NT2/D1 (cell line): ENCODE measurements at places on chromosomes 1 and 21.

- DNase-seq, result peak; percentile 87
Measured at GRCh38 chr1:62962901-62963776, 179.2 kb downstream of the ATG4C start.

- no peak for DNase-seq
Measured at GRCh38 chr1:229434005-229434640, at the start of gene ACTA1. ACTA1 (minus strand) TSS chr1:229434094; CDS start chr1:229433115, 979 bp downstream.

DNA sequence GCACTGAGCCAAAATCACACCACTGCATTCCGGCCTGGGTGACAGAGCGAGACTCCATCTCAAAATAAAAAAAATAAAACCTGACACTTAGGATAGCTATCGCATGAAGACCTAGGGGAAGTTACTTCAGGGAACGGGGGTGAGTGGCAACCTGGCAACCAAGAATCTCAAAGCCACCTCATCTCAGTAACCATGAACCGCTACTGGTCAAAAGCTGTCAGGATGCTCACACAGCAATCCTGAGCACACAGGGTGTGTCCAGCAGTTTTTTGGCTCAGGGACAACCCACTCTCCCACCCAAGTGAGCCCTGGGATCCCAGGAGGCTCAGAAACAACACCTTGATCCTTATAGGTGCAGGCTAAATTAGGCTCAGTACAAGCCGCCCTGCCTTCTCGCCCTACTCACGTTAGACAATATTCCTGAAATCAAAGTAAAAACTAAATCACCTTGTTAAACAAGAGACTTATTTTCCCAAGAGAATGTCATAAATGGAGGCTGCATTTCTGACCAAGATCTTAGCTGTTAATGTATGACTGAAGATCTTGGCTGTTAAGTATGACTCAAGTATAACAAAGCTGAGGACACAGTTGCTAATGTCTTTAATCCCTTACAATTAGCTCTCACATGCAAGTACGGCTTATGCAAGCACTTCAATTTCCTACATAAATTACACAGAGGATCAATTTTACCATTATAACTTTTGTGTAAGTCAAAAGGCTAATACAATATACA lies 48.3 kb upstream of the NADK start:
- no peak for DNase-seq

- no peak for DNase-seq
Measured at GRCh38 chr1:100359139-100359538, 6.8 kb downstream of the CDC14A start.

GRCh38 chr1:186623551-186623950 lies 56.7 kb downstream of the PTGS2 start:
- no peak for DNase-seq

DNA sequence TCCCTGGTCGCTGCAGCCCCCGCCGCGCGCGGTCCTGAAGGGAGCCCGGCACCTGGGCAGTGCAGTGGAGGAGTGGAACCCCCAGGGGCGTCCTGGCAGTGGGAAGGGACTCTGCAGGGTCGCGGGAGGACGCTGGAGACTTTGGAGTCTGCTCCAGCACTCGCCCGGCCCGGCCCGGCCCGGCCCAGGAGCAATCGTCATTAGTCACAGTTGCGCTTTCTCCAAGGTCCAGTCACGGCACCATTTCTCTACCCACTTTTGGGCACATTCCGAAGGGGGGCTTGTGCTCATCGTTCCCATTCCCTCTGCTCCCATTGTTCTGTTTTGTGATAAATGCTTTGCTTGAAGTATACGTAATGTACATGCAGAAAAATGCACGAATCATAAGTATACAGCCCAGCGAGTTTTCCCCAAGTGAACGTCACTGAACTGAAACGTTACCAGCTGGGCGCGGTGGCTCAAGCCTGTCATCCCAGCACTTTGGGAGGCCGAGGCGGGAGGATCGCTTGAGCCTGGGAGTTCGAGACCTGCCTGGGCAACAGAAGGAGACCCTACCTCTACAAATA lies 999 bp downstream of the THAP3 start:
- DNase-seq, result no peak
